ENCODE measurements at places on chromosomes 5 and 9. TPM values are rescaled to one million over a fixed set of nuclear protein-coding genes. Genes with fewer than 3 reads are reported as not detected.

GRCh38 chr9:92342825-92343488, 17.2 kb downstream of the CENPP start:
- no peaks in the 10 kb centered on the region for H3K4me1 ChIP-seq
- H3K4me3 ChIP-seq: no peak overlapping the region
- no peak for DNase-seq
- H3K36me3 ChIP-seq: no peaks in the 10 kb centered on the region
- H3K27ac ChIP-seq: no peak overlapping the region

DNA sequence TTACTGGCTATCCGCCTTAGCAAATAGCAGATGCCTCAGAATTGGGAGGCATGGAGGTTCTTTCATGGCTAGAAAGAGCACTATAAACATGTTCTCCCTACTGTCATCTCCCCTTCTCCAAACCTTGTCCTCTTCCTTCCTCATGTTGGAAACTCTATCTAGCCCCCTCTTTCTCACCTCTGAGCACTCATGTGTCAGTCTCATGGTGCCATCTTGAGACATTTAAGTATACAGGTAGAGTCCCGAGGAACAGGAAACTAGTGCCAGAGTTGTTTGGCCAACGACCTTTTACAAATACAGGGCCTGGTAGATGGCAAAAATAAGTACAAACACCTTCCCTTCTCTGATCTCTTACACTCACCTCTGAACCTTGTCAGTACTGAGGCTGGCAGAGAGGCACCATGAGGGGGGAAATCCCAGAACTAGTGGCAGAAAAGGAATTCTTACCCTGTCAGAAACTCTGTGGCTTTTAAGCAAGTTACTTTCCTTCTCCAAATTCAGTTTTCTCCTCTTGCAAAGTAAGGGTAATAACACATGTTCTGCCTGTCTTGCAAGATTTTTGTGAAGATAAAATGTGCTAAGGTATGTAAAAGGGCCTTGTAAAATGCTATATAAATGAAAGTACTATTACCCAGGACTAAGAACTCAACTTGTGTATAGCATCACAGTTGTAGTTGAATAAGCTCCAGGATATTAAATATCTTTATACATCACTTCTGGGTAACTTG, 94.1 kb upstream of the SNX2 start:
- no peak for DNase-seq
- H3K4me3 ChIP-seq: no peak overlapping the region
- no peaks in the 10 kb centered on the region for H3K36me3 ChIP-seq
- H3K4me1 ChIP-seq: no peaks in the 10 kb centered on the region
- H3K27ac ChIP-seq: no peak overlapping the region

- H3K27me3 ChIP-seq: no peaks in the 10 kb centered on the region
- H3K4me1 ChIP-seq: no peaks in the 10 kb centered on the region
- peak overlapping the region; percentile 85 for H3K4me3 ChIP-seq
- H3K36me3 ChIP-seq: no peaks in the 10 kb centered on the region
Observed at GRCh38 chr9:19409401-19410194, 789 bp downstream of the ACER2 start.

DNA sequence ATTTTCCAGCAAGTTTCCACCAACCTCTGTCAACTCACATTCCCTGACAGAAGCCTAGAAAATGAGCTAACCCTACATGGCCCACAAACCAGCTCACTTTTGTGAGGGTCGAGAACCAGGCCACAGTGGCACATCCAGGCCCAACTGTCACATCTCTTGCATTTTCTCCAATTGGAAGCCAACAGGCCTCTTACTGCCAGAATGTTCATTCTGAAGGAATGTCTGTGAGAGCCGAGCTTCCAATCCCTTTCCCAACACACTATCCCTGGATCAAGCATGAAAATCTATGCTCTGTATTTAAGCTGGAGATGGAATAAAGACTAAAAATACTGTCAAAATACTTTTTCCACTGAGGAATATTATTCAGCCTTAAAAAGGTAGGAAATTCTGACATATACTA, 20.0 kb downstream of the MARCHF3 start:
- H3K36me3 ChIP-seq: no peaks in the 10 kb centered on the region
- H3K27ac ChIP-seq: no peak overlapping the region
- DNase-seq: no peak
- H3K4me3 ChIP-seq: no peak overlapping the region
- no peaks in the 10 kb centered on the region for H3K27me3 ChIP-seq
- H3K4me1 ChIP-seq: no peaks in the 10 kb centered on the region

DNA sequence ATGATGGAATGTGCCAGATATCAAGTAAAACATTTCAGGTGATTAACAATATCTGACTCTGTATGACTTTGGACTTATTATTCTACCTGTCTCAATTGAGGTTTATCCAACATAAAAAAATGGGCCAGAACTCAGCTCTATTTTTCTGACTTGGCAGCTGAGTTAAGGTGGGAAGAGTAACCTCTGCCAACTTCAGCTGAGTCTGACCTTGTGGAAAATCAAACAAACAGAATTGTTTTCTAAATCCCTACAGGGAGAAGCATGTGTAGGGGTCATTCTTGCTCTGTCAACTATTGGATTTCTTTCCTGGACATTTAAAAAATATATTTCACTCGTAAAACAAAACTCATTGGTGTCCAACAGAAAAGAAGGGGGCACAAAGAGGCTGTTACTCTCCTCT, 139.4 kb upstream of the TLR4 start:
- no peak overlapping the region for H3K27ac ChIP-seq
- no peak overlapping the region for H3K4me3 ChIP-seq
- H3K36me3 ChIP-seq: no peaks in the 10 kb centered on the region
- DNase-seq: no peak

DNA sequence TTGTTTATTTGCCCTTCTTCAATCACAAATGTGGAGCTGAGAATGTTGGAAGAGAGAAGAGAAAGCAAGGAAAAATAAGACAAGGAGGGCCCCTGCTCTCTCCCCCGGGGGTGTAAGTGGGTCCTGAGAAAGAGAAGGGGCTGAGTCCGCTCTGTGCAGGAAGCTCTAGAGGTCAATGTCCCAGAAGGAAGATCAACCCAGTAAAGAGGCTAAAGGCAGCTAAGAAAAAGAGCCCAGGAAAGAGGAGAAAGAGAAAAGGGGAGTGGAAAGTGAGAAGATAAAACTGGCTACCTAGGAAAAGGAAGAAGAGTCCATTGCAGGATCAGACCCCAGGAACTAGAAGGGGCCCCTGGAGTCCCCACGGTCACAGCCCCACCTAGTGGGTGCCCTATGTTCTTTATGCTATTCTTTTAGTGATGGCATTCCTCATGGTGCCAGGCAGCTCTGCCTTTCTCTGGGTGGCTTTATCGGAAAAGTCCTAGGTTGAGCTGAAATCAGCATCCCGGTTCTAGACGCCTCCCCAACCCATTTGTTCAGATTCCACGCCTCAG, 583.4 kb downstream of the ACTL7B start:
- DNase-seq: peak; percentile 77
- H3K36me3 ChIP-seq: no peaks in the 10 kb centered on the region
- peak overlapping the region; percentile 70 for H3K27ac ChIP-seq
- H3K27me3 ChIP-seq: no peaks in the 10 kb centered on the region
- H3K4me1 ChIP-seq: no peaks in the 10 kb centered on the region

DNA sequence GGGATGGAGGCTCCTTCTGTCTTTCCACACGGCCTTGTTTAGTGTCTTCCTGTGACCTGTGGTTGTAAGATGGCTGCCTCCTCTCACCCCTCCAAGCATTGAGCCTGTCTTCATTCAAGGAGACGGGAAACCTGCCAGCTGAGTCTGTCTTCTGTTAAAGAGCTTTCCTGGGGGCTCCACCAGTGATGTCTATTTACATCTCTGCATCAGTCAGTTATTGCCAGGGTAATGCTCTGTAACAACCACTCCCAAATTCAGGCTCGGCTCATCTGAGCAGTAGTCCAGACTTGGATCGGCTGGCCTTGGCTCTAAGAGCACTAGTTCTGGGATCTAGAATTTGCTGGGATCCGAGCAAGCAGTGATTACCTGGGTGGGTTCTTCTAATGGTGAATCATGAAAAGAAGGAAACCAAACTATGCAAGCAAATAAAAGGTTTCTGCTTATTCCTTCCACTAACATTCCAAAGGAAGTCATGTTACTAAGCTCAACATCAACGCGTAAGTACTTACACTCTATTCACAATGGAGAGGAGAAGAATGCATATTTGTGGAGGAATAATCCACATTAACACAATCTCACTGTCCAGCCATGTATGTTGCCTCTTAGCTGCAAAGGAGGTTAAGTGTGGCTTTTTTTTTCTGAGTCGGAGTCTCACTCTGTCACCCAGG, 61.7 kb downstream of the GALNT12 start:
- H3K4me3 ChIP-seq: no peak overlapping the region
- DNase-seq: no peak
- H3K27me3 ChIP-seq: no peaks in the 10 kb centered on the region
- H3K36me3 ChIP-seq: no peaks in the 10 kb centered on the region

DNA sequence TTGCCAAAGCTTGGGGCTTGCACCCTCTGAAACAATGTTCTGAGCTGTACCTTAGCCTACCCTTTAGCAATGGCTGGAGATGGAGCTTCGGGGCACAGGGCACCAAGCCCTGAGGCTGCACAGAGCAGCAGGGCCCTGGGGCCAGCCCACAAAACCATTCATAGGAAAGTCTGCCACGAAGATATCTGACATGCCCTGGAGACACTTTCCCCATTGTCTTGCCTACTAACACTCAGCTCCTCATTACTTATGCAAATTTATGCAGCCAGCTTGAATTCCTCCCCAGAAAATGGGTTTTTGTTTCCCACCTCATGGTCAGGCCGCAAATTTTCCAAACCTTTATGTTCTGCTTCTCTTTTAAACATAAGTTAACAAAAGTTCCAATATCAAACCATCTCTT, 105.7 kb downstream of the DTWD2 start:
- no peak overlapping the region for H3K4me3 ChIP-seq
- H3K27me3 ChIP-seq: no peaks in the 10 kb centered on the region
- no peak overlapping the region for H3K27ac ChIP-seq
- H3K36me3 ChIP-seq: no peaks in the 10 kb centered on the region
- H3K4me1 ChIP-seq: no peaks in the 10 kb centered on the region

DNA sequence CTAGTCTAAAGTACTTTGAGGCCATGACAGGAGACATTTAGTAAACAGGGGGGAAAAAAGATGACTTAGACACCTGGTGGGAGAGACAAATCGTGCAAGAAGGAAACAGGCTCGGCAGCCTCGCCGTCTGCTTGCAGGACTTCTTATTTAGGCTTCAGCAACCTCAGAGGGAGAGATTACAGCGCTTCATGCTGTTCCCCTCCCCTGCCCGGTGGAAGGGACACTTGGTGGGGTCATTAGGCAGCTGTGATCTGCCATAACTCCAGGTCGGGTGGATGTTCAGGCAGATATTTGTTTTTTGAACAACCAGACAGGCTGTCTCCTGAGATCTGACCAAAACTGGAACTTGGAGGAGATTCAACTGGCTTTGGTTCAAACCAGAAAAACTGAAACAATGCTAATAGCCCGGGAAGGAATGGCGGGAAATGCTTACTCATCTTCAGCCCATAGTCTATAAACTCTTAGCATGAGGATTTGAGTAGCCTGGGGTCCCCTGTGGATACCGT, 38.1 kb upstream of the CD180 start:
- no peak overlapping the region for H3K4me3 ChIP-seq
- no peaks in the 10 kb centered on the region for H3K36me3 ChIP-seq
- DNase-seq: peak; percentile 38

Gene SHROOM1
- 36.9 TPM for total RNA-seq

GRCh38 chr5:76715736-76716455, at the start of gene F2R:
TSS of gene F2R (plus strand) at chr5:76716126. CDS start at chr5:76716308, 182 bp downstream.
- H3K36me3 ChIP-seq: no peaks in the 10 kb centered on the region
- peak within 1 kb of the TSS; percentile 80 for H3K4me3 ChIP-seq
- peaks cover 5% of the 10 kb centered on the region for H3K27me3 ChIP-seq
- peak; percentile 64 for DNase-seq
- H3K27ac ChIP-seq: peak within 1 kb of the TSS; percentile 3
- H3K4me1 ChIP-seq: no peaks in the 10 kb centered on the region

- no peak for DNase-seq
- no peak overlapping the region for H3K4me3 ChIP-seq
- no peak overlapping the region for H3K27ac ChIP-seq
- H3K4me1 ChIP-seq: no peaks in the 10 kb centered on the region
- no peaks in the 10 kb centered on the region for H3K27me3 ChIP-seq
Observed at GRCh38 chr9:13491493-13492424, 212.3 kb upstream of the MPDZ start.

Gene C9orf50
- not detected for total RNA-seq

DNA sequence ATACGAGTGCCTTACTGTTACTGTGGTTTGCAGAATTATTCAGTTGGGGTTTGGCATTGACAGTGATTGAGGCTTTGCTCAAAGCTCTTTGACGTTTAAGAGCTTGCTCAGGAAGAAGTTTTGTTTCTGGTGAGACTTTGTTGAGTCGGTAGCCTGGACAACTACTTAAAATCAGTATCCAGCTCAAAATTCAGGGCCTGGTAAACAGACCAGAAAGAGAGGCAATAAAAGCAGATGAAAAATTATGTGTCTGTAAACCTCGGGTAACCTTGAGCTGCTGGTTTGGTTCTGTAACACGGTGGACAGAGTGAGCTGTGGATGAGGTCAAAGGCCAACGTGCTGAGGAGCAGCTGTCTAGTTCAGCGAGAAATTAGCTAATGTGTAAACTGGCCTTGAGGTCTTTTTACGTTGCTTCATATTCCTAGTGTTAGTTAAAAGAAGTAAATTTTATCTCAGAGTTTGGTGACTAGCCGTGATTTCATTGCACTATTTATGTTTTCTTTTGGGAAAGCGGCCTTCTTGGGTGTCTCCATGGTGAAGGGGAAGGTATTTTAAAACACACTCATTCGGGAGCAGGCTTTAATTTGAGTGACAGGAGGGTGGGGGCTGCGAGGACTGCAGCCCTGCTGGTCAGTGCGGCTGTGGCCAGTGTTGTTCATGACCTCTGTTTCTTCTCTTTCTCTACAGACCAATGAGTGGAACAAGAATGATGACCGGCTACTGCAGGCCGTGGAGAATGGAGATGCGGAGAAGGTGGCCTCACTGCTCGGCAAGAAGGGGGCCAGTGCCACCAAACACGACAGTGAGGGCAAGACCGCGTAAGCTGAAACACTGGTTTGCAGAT, 82.0 kb upstream of the TTC23L start:
- no peak overlapping the region for H3K27ac ChIP-seq
- DNase-seq: peak; percentile 36
- H3K4me3 ChIP-seq: no peak overlapping the region
- no peaks in the 10 kb centered on the region for H3K4me1 ChIP-seq
- no peaks in the 10 kb centered on the region for H3K27me3 ChIP-seq

DNA sequence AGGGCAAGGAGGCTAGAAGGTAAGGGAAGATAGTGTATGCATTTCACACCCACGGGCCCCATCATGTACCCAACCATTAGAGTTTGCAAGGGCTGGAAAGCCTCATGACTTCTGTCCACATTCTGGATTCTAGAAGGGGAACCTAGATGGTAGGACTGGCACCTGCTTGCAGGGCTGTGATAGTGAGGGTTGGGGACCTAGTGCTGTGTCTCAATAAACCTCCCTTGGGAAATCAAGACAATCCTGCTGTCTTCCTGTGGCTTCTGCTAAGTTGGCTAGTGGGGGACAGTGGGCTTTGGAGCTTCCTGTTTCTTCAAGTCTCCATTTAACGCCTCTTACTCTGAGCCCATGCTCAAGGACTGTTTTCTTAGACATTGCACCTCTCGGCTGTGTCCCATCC, 43.6 kb upstream of the SYNPO start:
- H3K4me1 ChIP-seq: peaks cover 7% of the 10 kb centered on the region
- no peaks in the 10 kb centered on the region for H3K36me3 ChIP-seq
- no peaks in the 10 kb centered on the region for H3K27me3 ChIP-seq
- DNase-seq: no peak

GRCh38 chr5:80825786-80826460, 134.2 kb upstream of the RASGRF2 start:
- H3K27ac ChIP-seq: no peak overlapping the region
- no peaks in the 10 kb centered on the region for H3K4me1 ChIP-seq
- no peaks in the 10 kb centered on the region for H3K36me3 ChIP-seq
- H3K4me3 ChIP-seq: no peak overlapping the region
- DNase-seq: no peak
